ENCODE measurements at places on chromosomes 6 and 20.

DNA sequence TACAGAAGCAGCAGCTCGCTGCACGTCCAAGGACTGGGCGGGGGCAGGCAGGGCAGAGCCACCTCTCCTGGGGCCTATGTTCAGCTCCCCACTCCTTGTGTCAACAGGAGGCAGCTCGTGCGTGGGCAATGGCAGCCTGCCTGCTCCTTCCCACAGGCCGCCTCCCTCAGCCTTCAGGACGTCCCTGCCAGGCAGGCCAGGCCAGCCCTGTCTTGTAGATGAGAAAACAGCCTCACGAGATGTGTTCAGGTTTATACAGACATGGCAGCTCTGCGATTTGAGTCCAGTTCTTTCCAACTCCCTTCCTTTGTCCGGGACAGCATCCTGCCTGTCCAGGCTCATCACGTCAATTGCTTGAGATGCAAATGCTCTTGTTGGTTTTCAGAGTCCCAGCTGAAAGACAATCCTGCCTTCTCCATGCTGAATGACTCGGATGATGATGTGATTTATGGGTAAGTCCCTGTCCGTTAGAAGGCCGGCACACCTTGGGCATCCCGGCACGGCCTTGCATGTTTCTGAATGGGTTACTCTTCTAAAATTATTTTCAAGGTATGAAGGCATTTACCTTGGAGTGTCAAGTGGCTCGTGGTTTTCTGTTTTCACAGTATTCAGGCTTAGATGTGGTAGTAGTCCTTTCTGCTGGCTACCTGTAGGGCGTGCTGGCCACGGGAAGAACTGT lies 13.5 kb downstream of the DYNLT1 start:
- DNase-seq, result peak; percentile 45

- DNase-seq, result peak; percentile 59
Measured at GRCh38 chr6:35412102-35412501, 40.0 kb upstream of the FANCE start.

DNA sequence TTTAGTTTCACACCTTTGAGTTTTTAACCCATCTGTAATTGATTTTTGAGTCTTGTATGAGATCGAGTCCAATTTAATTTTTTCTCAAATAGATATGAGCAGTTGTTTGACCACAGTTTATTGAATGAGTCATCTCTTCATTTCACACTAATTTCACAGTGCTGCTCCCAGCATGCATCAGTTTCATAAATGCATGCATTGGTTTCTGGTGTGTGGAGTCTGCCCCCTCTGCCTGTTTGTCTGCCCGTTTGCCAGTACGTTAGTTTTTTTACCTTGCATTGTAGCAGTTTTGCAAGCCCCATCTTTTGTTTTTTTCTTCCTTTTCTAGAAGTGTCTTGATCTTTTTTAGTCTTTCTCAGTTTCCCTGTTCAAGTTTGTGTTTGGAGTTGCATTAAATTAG lies 11.9 kb downstream of the SLX4IP start:
- DNase-seq, result peak; percentile 16

GRCh38 chr6:43871933-43872332 lies 101.9 kb downstream of the VEGFA start:
- DNase-seq, result no peak

- no peak for DNase-seq
Measured at GRCh38 chr6:155146205-155146604, 117.6 kb upstream of the CLDN20 start.

- no peak for DNase-seq
Measured at GRCh38 chr20:24836041-24836533, 113.0 kb upstream of the CST7 start.

GRCh38 chr6:39228111-39228971 lies 934 bp downstream of the KCNK5 start:
- DNase-seq, result no peak

GRCh38 chr6:108665495-108666196 lies 104.9 kb downstream of the FOXO3 start:
- DNase-seq, result peak; percentile 51

DNA sequence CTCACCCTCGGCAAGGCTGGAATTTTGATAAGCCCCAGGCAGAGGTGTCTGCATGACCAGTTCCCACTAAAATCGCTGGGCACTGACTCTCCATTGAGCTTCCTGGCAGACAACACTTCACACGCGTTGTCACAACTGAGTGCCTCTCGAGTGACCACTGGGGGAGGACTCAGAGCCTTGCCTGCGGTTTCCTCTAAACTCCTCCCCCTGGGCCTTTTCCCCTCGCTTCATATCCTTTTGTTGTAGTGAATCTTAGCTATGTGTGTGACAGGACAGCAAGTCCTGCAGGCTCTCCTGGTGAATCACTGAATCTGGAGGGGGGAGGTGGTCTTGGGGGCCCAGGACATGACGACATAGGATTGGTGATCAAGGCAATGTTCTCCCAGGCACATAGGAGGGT lies 670.8 kb downstream of the PRKN start:
- no peak for DNase-seq
